ENCODE measurements at places on chromosomes 4 and X.

DNA sequence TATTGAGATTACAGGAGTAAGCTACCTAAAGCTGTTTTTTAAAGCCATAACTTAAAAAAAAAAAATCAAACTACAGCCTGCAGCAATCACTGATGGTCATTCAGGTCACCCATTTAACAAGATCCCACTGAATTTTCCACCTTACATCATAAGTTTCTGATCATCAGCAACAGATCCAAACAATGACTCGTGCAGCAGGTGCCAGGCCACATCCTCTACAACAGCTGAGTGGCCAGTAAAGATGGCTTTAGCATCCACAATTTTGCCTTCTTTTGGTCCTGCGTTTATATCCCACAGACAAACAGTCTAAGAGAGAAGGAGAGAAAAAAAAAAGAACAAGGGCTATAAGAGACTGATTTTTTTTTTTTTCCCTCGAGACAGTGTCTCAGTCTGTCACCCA lies 16.6 kb downstream of the RBBP7 start:
- DNase-seq: no peak

DNA sequence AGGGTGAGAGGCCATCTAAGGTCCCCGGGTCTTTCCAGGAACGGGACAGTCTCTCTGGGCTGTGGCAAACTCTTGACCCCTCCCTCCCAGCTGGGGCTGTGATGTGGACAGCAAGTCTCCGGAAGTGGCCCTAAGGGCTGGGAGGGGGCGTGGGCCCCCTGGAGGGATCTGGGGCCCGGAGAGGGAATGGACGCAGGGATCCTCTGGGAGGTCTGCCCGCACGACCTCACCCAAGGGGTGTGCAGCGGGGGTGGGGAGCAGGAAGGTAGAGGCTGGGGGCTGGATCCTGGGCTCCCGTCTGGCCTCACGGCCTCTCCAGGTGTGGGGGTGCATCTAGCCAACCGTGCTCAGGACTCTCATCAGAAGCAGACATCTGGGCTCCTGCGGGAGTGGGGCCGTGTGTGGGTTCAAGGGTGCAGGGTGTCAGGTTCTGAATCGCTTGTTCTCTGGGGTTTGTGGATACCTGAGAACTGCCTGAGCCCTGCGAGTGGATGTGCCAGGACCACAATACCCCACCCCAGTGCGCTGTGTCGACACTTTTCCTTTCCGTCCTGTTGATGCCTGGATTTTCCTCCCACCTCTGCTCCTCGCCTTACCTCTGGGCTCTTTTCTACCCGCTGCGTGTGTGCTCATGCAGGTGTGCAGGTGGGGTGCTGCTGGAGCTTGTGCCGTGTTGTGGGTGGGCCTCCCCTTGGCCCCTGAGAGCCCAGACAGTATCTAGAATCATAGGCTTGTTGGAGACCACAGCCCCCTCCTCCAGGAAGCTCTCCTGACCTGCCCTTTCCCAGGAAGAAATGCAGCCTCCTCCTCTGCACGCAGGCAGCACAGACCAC lies 915 bp downstream of the CPZ start:
- no peak for DNase-seq

- DNase-seq: no peak
These were observed 249.6 kb upstream of the PSAPL1 start for GRCh38 chr4:7684294-7684693.

GRCh38 chrX:38278682-38279081 lies 48.6 kb downstream of the RPGR start:
- no peak for DNase-seq

DNA sequence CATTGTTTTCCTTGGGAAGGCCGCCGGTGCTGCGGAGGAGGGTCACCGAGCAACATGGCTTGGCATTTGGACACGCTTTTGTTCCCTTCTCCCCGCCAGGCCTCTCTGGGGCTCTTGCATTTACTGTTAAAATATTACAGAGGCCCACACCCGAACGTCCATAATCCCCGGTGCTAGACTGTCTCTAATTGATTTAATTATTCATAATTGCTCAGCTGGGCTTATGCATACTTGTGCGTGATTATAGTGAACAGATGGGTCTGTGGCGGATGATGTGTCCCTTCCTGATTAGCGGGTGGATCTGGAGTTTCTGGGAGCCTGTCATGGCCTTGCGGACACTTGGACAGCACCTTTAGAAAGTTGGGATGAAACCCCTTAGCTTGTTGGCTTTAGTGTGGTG lies 100.2 kb upstream of the MSX1 start:
- no peak for DNase-seq

GRCh38 chr4:80008351-80008750 lies 64.7 kb downstream of the ANTXR2 start:
- DNase-seq: no peak
